ENCODE measurements at places on chromosomes 11 and 22.

- DNase-seq: peak; percentile 48
These were observed 99.4 kb downstream of the MIAT start for GRCh38 chr22:26756675-26757293.

DNA sequence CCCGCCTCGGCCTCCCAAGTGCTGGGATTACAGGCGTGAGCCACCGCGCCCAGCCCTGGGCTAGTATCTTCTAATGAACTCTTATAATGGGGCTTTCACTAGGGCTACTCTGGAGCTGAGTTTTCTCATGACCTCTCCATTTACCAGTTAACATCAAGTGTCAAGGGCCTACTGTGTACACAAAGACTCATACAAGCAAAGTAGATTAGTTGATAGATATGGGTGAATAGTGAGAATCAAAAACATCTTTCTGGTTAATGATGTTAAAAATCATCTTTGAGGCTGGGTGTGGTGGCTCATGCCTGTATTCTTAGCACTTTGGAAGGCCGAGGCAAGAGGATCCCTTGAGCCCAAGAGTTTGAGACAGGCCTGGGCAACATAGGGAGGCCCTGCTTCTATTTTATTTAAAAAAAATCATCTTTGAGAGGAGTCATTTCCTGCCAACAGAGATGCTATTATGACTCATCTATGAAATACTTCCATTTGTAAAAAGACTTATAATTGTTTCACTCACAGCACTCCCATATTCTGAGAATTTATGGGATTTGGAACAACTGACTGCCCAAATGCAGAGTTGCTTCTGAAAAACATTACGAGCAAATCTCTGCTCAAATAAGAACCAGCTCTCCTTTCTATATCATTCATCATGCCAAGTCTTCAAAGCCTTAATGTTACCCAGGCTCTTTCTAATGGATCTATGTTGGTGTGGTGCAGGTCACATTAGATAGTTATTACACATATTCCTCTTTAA is 57.0 kb downstream of the GDPD4 start:
- DNase-seq: peak; percentile 71

DNA sequence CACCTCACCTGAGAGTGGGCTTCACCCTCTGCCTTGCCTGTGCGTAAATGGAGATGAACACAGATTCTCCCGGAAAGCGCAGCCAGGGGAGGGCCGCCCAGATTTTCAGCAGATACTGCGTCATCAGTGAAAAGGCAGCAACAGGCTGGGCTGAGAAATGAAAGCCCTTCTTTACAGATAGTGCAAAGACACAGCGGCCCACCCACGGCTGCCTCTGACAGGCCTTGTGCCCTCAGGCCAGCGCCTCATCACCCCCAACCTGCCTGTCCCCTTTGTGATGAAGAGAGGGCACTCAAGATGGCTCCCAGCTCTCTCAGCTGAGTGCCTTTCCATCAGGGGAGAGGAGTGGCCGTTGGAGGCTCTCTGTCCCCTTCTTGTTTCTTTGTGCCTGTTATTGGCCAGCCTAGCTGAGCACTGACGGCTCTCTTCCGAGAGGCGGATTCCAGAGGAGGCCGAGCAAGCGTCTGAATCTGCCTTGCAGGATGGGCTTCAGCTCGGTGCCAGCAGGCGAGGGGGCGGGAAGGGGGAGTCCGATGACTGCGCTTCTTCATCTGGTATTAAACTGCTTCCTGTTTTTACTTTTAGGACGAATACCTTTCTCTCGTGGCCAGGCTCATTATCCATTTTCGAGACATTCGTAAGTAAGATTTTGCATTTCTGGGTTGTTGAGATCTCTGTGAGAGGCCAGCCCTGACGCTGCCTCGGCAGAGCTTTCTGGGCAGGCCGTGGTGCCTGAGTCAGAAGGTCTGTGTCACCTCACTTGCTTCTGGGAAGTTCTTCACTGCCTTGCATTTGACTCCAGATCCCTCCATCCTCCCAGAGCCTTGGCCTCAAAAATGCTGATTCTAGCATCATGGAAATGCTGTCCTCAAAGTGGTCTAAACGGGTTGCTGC is 43.7 kb downstream of the MED15 start:
- DNase-seq: peak; percentile 78

DNA sequence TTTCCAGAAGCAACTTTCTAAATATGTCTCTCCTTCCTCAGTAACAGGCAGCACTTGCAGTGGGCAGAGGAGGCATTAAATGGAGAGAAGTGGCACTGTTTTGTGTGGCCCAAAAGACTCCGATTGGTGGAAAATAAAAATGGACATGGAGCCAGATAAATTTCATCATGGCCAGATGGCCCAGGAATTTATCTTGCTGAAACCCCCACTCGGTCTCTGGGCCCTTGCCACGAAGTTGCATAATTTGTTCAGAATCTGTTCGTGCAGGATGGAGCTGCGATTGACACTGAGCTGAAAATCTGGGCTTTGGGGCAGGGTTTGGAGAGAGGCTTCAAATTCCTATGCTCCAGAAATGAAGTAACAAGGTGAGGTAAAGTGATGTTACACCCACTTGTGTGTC is 65.5 kb downstream of the C11orf91 start:
- peak; percentile 87 for DNase-seq

GRCh38 chr11:130145975-130146776 is 13.4 kb upstream of the ST14 start:
- DNase-seq: peak; percentile 46

- DNase-seq: peak; percentile 82
These were observed 4.9 kb downstream of the CWC15 start for GRCh38 chr11:94968334-94968958.

GRCh38 chr22:32222991-32223390 is 18.1 kb upstream of the RFPL2 start:
- DNase-seq: no peak

DNA sequence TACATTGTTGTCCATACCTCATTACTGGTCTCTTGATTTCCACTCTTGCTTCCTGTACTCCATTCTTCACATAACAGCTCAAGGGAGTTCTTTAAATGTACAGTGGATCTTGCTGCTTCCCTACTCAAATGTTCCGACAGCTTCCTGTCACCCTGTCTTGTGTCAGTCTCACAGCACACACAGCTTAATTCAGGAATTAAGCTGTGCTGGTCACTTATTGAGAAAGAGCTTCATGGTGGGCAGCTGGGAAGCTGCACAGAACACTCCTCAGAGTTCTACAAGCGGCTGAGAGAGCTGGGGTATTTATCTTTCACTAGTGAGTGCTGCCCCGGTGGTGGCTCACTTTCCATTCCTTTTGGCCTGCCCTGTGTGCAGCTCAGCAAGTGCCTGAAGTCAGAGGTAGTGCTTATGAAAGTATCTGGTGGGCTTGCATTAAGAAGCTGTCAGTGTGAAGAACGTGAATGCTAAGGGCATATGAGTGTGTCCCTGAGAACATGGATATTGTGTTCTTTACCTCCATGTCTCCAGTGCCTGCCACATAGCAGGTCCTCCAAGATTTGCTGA is 48.7 kb downstream of the KCNQ1OT1 start:
- DNase-seq: no peak

All from choroid plexus epithelial cell (primary cell).